ENCODE measurements at places on chromosomes 4 and X.

DNA sequence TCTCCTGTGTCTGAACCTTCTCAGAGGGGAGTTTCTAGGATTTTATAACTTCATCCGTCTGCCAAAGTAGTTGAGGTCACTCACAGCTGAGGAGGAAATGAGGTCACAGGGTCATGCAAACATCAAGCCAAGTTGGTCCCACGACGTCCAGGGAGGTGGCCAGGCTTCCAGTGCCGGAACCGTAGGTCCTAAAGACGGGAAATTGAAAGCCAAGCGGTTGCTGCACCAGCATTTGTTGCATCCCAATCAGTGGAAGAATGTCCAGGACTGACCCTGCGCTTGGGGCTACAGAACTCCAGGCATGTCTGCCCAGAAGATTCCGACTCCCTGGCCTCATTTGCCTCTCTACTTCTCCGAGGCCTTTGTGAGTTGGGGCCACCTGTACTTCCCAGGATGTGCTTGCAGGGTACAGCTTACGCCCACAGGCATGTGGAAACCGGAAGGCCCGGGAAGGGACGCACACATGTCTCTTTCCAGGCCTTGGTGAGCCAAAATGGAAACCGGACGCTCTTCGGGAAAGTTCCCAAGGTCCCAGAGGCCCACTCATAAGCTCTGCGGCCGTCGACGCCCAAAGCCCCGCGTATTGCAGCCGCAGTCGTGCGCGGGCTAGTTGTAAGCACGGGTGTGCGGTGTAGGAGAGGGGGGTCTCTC lies 9.3 kb downstream of the PRDM8 start:
- DNase-seq = no peak

DNA sequence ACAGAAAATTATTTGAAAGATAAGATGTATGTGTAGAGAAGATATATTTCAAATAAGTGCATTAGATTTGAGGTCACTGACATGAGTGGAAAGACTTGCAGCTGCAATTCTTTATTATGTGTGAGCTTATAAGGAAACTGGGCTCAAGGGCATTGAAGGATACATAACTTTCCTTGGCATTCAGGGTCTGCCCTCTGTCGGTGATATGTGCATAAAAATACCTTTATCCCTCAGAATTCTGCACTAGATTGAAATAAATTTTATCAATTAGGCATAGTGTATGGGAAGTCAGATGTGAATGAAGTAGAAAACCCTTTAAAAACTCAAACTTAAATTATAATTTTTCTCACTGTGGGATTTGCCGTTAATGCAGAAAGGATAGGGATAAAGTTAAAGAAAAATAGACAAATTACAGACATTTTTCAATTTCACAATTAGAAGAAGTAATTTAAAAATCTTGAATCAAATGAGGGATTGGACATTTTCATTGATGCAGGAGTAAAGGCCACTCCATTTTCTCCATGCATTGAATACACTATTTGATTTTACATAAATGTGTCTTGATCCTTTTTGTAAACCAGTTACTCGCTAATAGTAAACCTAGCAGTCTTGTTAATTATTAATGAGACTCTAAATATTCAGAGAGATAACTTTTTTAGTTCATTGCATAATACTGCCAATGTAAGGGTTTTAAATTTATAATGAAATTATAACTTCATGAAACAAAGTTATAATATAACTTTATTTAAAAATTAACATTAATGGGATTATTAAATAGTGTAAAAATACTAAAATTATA lies 21.0 kb upstream of the ETNPPL start:
- no peak for DNase-seq

- DNase-seq = no peak
These were observed 202.7 kb downstream of the BANK1 start for GRCh38 chr4:101993002-101993841.

GRCh38 chr4:20276848-20277247 lies 25.1 kb downstream of the SLIT2 start:
- no peak for DNase-seq

- DNase-seq = no peak
These were observed 51.8 kb downstream of the MAP7D3 start for GRCh38 chrX:136199365-136199764.

DNA sequence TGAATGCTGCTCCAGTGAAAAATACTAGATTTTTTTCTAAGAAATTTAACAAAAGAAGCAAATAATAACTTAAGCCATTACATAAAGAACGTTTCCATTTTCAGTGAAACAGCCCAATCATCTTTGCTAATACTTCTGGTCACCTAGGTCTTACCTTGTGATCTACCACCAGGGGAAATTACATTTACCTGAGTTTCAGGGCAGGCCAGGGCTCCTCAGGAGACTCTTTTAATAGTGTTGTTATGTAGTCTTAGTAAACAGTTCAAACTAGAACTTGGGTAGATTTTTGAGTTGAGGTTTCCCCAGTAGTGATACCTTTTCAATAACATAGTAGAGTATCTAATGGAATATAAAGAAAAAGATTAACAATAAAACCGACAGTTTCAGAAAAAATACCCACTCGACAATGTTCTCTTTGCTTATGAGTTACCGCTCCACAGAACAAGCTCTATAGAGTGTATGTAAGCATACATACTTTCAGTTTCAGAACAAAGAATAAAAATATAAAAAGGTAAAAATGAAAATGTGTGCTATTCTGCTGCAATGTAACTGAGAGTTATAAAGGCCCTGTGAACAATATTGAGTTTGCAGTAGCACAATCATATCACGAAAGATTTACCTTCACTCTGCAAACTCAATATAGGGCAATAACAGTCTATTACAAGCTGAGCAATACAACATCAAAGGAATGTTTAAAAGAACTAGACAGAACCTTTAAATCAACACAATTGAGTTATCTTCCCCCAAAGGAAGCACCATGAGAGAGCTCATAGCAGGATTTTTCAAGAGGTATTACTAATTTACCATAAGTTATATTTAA lies 165.8 kb downstream of the ATOH1 start:
- DNase-seq = no peak

DNA sequence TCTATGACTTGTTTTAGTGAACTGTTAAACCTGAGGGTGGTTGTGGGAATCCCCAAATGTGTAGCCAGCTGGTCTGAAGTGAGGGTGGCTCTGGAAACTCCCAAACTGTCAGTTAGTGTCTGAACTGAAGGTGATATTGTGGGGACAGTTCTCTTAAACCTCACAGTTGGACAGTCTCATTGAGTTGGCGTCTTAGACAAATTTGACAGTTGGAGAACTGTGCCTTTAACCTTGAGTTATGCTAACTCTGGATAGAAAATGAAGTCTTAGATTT lies 20.7 kb upstream of the CTSO start:
- no peak for DNase-seq

DNA sequence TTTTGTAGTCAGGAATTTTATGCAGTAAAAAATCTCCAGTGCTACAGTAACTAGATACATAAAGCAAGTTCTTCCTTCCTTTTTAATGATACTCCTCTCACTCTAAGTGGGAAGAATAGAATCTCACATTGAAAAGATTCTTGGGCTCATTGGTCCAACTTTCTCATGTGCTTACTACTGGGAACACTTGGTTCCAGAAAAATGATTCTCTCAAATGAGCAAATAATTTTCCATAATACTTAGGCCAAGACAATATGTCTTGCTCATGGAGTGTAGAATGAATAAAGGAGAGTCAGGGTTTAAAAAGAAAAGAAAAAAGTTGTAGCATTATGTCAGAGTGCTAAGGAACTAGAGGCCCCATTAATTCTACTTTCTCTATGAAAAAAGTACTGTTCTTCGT lies 197.8 kb downstream of the RASL11B start:
- no peak for DNase-seq

- no peak for DNase-seq
These were observed 74.3 kb upstream of the IGFBP7 start for GRCh38 chr4:57184378-57185029.

- DNase-seq = no peak
These were observed 88.2 kb upstream of the PPARGC1A start for GRCh38 chr4:23978002-23978401.

- DNase-seq = no peak
These were observed 14.1 kb downstream of the RPS6KA3 start for GRCh38 chrX:20252381-20253231.

DNA sequence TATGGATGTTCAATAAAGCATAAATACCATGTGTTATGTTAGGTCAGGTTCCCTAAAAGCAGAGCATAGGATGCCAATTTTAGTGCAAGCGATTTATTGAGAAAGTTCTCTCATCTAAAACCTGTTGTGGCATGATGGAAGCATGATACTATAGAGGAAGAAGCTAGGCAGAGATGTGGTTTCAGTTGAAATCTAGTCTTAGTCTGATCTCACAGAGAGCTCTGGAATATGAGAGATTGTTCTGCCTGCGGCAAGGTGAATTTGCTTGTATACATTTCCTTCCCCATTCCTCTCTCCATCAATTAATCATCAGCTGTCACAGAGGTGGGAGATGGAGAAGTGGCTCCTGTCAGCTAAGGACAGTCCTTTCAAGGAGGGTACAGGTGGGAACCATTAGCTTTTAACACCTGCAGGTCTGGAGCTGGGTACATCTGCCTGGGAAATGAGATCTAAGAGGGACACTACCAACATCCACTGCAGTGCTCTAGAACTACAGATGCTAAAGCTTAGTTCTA lies 252.4 kb downstream of the CFAP299 start:
- DNase-seq = no peak

DNA sequence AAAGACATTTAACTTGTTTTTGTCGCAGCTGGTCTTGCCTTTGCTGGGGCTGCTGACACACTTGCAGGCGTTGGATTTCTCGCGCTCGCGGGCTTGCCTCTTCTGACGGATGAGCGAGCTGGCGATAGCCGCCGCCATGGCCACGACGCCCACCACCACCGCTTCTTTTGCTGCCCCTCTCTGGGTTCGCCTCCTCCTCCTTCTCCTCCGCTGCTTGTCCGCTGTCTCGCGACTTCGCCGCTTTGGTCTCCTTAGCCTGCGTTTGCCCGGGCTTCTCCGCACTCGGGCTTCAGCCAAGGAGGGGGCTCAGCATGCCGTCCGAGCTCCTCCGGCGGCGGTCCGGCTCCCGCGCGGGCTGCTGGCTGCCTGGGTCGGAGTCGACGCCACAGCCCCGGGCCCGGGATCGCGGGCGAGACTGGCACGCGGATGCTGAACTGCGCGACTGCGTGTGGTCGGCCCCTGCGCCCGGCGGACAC lies 613 bp downstream of the FGF13 start:
- no peak for DNase-seq

- DNase-seq = no peak
These were observed 97.7 kb downstream of the DNAAF6 start for GRCh38 chrX:107304141-107304540.

DNA sequence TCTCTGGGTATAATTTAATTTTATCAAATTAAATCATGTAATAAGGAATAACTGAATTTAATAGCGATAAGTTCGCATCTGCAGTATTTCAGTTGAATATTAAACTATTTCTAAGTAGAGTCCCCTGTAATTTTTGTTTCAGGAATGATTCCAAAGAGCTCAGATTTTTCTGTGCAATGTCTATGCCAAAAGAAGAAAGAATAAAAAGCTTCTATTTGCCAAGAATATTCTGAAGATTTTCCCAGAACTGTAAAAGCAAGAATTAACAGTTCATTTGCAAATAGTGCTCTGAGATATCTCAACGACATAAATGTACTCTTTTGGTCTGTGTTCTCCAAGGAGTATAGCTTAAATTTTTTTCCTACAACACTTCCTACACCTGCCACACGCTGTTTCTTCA lies 1242.8 kb upstream of the DIAPH2 start:
- no peak for DNase-seq

GRCh38 chr4:73051625-73052024 lies 17.9 kb downstream of the COX18 start:
- no peak for DNase-seq

- DNase-seq = no peak
These were observed 233.9 kb downstream of the ARAP2 start for GRCh38 chr4:36010397-36010929.

- DNase-seq = no peak
These were observed 15.6 kb downstream of the TET2 start for GRCh38 chr4:105162123-105162796.

All from omental fat pad (tissue), 4 donors.